ENCODE measurements at places on chromosomes 5 and 9.

DNA sequence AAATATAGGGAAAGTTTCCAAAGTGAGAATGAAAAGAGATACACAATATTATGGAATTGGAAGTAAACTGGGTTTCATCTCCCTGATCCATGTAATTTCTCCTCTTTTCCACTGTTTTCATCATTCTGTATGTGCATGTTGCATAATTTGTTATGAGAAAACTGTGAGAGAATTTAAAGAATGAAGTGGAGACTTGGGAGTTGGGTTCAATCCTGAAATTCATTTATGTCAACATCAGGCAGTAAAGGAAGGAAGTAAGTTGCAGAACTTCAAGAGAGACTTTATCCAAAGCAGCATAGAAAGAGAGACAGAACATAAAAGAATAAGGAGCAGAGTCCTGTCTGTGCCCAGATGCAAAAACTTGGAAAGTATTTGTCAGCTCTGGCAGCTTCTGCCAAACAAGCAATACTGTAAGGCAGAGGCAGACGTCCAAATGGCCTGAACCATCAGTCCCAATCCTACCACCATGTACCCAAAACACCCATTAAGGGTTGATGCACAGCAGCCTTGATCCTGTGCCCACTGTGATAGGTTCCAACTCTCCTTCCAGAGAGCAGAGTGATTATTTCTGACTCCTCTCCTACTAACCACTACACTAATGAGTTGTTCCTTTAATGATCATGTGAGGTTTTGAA, 425.3 kb upstream of the CDH6 start:
- no peak for DNase-seq

DNA sequence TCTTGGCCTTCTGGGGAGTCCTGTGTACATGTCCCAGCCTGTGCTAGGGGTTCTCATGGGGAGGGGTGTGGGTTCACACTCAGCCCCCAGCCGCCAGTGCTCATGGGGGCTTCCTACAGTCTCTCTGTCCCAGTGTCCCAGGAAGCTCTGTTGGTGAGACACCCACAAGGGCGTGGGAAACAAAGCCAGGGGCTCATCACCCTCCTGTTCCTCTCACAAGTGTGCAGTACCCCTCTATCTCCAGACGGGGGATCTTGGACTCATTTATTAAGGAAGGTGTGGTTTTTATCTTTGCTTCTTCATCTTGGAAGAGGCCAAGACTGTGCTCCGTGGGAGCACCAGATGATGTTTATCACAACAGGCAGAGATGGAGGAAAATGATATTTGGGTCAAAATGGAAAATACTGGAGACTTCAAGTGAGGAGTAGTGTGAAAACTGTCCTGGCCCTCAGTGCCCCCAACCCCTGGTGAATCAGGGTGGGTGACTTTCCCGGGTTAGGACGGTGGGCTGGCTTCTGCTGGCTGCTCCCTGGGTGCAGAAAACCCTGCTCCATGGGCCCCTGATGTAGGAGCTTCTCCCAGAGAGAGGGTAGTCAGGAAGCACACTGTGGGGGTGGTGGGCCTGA, 15.2 kb downstream of the TMEM171 start:
- no peak for DNase-seq

- no peak for DNase-seq
Observed at GRCh38 chr5:58188262-58188651, 271.6 kb downstream of the PLK2 start.

DNA sequence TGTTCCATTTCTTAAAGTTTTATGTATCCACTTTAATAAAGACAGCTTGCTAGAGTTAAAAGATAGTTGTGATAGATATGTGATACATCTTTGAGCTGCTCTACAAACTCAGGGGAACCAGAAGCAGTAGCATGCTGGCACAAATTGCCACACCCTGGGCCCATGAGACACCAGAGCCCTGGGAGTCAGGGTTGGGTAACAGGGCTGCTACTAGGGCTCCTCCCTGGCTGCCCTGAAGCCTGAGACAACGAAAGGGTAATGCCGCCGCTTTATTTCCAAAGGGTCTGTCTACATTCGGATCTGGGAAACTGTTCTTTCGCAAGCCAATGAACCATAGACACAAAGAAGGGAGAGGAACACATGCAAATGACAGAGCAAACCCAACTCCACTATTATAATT, 29.2 kb downstream of the PTPN3 start:
- no peak for DNase-seq

DNA sequence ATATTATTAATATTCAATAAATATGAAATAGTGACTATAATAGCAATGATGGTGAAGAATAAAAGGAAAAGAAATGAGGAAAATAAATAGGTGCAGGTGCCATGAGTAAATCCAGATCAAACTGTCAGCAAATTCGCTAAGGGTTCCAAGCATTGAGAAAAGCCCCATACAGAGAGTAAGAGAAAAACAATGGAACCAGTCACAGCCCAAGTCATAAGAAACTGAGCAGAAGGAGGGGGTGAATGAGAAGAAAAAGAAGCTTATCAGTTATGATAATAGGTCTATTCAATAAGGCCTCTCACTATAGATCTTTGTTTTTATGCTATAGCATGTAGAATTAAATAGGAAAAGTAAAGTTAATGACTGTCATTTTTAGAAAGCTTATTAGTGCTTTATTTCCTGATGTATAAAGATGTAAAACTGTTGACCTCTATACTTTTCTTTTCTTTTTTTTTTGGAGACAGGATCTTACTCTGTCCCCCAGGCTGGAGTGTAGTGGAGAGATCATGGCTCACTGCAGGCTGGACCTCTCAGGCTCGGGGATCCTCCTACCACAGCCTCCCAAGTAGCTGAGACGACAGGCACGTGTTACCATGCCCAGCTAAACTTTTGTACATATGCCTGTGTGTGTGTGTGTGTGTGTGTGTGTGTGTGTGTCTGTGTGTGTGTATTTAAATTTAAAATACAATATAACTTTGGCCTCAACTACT, 72.4 kb downstream of the FYB1 start:
- no peak for DNase-seq

GRCh38 chr5:55621229-55621628, 86.5 kb upstream of the PLPP1 start:
- no peak for DNase-seq

DNA sequence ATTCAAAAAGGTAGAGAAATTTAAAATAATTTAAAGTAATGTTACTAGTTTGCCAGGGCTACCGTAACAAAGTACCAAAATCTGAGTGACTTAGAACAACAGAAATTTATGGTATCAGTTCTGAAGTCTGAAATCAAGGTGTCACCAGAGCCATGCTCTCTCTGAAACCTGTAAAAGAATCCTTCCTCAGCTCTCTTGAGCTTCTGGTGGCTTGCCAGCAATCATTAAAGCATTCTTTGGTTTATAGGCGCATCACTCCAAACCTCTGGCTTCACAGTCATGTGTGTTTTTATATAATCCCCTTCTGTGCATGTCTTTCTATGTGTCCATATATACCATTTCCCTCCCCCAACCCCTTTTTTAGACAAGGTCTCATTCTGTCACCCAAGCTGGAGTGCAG, 220.3 kb downstream of the COX7C start:
- no peak for DNase-seq

DNA sequence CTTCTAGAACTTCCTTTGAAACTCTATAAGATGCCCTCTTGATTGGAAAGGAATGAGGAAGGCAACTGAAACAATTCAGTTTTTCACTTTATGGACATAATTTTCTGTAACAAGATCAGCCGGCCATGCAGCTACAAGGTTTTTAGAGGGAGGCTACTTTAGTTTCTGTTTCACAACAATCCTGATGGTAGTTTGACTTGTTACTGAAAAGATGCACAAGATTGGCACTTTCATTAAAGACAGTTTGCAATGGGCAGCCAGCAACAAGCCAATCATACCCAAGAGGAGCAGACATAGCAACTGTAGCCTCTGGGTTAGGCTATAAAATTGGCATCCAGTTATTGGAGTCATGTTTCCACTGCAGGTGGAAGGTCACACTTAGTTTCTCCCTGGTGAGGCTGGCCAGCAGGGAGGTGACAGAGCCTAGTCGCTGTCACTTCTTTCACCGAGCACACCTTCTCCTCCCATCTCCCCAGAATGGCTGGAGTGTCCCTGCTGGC, 74.3 kb upstream of the TGFBR1 start:
- no peak for DNase-seq

GRCh38 chr9:12812710-12813109, 37.9 kb downstream of the LURAP1L start:
- DNase-seq: no peak

GRCh38 chr9:12863618-12864017, 88.8 kb downstream of the LURAP1L start:
- DNase-seq: no peak

DNA sequence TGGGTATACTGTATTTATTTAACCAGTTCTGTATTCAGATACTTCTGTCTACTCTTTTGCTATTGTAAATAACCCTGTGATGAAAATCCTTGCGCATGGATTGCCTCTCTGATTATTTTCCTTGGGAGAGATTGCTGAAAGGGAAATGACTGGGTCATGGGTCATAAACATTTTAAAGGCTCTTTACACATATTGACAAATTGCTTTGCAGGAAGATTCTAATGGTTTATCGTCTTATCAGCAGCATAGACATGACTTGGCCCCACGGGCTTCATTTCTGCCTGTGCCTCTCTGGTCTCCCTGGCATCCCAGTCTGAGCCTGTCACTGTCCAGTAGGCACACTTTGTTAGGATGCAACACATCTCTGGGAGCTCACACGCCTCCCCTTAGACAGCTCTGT, 52.3 kb downstream of the RGS3 start:
- DNase-seq: no peak

DNA sequence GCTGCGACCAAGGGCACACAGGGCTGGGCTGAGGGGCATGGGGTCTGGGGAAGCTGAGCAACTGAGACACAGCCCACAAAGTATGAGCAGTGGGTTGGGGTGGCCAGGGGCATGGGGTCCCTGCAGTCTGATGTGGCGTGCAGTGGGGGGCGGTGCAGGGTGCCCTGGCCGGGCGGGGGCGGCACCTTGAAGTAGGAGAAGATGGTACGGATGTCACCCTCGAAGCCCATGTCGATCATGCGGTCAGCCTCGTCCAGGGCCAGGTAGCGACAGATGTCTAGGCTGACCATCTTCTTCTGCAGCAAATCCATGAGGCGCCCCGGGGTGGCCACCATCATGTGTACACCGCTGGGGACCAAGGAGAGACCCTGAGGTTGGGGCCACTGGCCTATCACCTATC, 3.3 kb downstream of the DDX41 start:
- no peak for DNase-seq

DNA sequence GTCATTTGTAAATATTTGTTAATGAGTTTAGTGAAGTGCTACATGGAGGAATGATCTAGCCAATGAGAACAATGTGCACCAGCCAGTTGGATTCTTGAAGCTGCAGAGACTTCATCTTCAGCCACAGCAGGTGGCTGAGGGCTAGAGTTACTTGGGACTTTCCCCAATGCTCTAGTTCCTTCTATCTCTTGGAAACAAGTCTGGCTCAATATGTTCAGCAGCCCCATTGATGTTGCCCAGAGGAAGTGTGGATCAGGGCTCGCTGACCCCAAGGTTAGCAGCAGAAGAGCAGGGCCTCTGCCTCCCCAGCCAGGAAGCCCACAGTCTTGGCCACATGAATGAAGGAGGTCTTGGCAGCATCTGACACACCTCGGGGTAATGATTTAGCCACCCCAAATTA, 117.5 kb downstream of the SLC1A3 start:
- no peak for DNase-seq

All from brain pericyte (primary cell).